ENCODE measurements at places on chromosomes 11 and 22.

DNA sequence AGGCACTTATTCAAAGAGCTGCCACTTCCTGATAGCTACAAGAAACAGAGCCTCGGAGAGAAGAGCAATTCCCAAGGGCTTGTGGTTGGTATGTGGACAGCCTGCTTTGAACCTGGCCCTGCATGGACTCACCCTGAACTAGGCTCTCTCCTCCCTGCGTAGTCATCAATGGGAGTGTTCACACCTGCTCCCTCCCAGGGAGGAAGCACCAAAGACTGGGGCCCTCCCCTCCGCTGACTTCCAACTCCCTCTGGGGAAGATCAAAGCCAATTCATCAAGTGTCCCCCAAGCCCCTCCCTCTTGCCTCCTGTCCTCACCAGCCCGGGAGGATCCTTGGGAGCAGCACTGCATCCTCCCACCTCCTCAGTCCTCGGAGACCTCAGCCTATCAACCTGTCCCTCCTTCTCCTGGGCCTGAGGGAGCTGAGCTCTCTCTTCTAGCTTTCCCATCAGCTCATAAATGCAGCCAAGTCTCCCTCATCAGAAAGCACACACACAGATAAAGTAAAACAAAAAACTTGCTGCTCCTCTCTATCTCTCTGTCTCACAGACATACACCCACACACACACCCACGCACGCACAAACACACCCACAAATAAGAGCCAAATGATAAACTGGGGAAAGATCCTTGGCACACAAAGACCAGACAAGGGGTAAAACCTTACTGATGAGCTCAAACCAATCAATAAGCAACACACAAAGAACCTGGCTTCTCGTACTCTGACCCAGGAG is 3.3 kb downstream of the A4GALT start:
- DNase-seq: peak; percentile 79

DNA sequence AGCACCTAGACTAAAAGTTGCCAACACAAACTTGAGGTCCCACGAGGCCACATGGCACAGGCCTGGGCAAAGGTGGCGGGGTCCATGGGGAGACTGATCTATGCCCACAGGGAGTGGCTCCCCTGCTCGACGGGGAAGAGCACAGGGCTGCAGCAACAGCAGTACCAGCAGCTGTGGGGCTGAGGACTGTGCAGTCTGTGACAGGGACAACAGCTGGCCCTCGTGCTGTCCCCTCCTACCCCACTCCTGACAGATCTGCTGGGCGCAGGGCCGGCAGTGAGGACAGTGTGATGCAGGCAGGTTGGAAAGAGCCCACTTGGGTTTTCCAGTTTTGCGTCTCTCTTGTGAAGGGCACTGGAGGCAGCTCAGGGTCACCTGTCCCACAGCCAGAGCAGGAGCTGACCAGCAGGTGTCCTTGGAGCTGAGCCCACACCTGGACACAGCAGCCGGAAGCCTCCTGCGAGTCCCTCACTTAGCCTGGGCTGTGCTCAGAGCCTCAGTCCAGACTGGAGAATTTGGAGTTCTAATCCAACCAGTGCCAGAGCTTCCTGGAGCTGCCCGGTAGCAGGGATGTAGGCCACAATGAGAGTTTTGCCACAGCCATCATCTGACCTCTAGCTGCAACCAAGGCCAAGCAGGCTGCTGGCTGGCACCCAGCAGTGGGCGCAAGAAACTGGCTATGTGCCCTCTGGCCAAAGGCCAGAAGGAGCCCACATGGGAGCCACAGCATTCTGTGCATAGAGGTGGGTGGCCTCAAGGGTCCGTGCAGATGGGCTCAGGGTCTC is 3.6 kb upstream of the GAS2L1 start:
- no peak for DNase-seq

GRCh38 chr22:37318364-37319109 is 36.2 kb downstream of the CYTH4 start:
- DNase-seq: no peak

DNA sequence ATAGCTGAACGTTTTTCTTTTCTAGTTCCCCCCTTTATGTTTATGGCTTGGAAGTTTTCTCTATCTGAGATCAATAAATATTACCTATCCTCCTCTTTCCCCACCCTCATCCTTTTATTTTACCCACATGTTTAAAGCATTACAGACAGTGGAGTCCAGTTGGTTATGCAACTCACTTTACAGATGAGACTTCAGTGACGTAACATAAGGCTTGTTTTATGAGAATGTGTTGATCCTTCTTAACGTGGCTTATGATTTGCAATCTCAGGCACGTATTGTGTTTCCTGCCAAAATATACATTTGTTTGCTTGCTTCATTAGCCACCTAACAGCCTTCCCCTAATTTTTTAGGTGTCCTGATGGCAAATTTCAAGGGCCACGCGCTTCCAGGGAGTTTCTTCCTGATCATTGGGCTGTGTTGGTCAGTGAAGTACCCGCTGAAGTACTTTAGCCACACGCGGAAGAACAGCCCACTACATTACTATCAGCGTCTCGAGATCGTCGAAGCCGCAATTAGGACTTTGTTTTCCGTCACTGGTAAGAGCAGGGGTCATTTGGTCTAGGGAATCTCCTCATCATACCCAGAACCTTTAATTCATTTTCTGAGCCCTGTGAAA is 36.6 kb downstream of the TMEM45B start:
- DNase-seq: no peak

DNA sequence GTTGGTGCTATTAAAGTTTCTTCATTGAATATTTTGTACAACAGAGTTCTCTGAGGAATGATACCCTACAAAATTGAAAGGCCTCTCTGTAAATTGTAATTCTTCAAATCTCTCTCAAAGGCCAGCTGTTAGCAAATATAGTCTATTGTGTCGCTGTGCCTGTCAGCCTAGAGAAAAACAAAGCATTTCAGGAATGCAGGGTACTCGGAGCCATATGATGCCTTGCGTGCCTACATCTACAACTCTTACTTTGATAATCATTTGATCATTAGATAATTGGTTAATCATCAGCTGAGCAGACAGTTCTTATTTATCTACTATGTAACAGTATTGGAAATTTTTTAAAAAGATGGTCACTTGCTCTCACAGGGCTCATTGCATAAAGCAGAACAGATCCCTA is 67.3 kb downstream of the RNF169 start:
- no peak for DNase-seq

- no peak for DNase-seq
These were observed 231.5 kb downstream of the NXPE2 start for GRCh38 chr11:114909866-114910265.

DNA sequence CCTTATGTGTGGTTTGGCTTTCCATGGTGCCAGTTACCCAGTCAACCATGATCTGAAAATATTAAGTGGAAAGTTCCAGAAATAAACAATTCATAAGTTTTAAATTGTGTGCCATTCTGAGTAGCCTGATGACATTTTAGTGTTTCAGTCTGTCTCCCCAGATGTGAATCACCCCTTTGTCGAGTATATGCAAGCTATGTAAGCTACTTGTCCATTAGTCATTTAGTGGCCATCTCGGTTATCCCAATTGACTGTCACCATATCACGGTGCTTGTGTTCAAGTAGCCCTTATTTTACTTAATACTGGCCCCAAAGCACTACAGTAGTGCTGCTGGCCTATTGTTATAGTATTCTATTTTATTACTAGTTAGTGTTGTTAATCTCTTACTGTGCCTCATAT is 44.9 kb downstream of the ATG16L2 start:
- no peak for DNase-seq

GRCh38 chr11:132821014-132821413 is 711.3 kb downstream of the OPCML start:
- DNase-seq: no peak

GRCh38 chr11:45917286-45917622 is 423 bp downstream of the PEX16 start:
- no peak for DNase-seq
